ENCODE measurements at places on chromosomes 11 and 22.

- no peak for DNase-seq
These were observed 70.8 kb downstream of the RNF169 start for GRCh38 chr11:74819400-74819799.

DNA sequence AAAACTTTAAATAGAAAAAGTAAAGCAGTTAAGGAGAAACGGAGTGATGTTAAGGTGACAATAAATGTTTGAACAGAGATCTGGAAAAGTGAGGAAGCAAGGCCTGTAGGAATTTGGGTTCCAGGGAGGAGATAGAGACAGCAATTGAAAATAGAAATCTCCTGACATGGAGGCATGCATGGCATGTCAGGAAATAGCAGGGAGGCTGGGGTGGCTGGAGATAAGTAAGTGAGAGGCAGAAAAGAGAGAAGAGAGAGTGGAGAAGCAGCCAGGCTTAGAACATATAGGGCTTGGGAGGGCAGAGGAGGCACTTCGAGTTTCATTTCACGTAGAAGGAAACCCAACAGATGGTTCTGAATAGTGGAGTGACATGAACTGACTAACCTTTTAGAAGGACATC lies 185.5 kb downstream of the LRRC4C start:
- DNase-seq: no peak

DNA sequence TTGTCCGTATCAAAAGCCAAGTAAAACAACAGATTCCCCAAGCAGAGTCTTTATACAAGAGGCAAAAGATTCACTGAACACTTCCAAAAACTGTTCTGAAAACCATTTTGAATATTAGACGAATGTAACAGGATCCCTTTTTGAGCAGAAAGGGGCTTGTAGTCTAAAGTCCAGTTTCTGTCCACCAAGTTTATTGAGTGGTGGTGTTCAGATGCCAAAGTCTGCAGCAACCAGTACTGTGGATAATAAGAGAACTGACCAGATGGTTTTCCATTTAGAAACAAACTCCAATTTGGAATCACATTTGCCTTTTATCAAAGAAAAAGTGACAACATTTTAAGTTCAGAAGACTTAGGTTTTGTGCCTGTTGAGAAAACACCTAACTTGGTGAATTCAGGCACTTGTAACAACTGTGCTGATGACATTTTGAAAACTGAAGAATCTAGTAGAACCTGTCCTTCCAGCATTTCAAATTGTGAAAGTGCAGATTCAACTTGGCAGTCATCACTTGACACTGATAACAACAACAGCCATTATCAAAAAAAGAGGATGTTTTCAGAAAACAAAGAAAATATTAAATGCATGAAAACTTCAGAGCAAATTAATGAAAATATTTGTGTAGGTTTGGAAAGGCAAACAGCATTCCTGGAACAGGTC lies 217.1 kb downstream of the CSNK2A3 start:
- no peak for DNase-seq

- no peak for DNase-seq
These were observed 125.7 kb downstream of the DYNC2H1 start for GRCh38 chr11:103234974-103235373.

GRCh38 chr11:14907411-14908213 lies 15.6 kb upstream of the CYP2R1 start:
- DNase-seq: peak; percentile 80

DNA sequence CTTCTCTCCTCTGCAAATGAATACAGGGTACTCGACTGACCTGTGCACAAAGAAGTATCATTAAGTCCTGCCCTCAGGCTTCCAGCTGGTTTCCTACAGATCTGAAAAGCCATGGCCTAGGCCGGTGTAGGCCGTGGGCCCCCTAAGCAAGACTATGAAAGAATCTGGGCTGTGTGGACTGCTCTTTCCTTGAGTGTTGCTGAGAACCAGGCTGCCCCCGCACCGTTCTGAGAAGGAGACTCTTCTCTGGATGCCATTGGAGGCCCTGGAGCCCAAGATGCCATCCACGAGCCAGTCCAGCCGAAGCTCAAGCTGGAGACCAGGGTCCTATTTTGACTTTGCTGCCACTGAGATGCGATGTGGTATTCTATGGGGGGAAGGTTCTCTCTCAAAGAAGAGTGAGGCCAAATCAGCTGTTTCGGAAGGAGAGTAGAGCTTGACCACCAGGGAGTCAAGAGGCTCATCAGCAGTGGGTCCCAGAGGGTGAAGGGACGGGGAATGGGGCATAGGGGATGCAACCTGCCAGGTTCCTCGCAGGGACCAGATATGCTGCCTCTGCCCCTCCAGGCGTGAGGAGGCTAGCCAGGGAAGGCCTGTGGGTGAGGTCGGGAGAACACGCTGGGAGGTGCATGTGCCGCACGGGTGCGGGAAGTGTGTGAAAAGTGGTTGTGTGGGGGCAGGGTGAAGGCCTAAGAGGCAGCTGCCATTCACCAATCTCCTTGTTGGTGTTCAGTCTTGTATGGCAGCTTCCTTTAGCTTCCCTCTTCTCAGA lies 96.4 kb upstream of the B3GAT1 start:
- DNase-seq: no peak

DNA sequence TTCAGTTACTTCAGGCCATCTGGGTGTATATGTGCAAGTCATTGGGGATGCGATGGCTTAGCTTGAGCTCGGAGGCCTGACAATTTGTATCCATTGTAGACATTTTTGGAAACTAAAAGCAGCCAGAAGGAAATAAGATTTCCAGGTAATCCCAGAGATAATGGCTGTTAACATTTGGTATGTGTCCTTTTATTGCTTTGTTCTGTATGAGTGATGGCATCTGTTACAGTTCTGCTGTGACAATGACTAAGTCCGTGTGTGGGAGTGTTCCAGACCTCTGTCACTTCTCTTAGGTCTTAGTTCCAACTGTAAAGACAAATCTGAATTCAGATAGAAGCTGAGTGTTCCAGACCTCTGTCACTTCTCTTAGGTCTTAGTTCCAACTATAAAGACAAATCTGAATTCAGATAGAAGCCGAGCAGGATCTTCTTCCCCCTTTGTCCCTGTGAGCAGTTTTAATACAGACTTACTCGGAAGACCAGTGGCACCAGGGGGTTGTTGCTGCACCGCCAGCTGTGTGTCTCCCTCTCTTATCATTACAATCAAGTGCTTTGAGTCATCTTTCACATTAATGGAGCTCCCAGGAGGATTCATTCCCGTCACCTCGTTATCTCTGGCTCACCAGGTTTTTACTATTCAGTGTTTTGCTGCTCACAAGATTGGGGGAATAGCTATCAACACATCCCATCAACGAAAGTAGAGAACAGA lies 190.9 kb upstream of the SORL1-AS1 start:
- no peak for DNase-seq

GRCh38 chr11:61691380-61692156 lies 11.4 kb downstream of the DAGLA start:
- DNase-seq: no peak

DNA sequence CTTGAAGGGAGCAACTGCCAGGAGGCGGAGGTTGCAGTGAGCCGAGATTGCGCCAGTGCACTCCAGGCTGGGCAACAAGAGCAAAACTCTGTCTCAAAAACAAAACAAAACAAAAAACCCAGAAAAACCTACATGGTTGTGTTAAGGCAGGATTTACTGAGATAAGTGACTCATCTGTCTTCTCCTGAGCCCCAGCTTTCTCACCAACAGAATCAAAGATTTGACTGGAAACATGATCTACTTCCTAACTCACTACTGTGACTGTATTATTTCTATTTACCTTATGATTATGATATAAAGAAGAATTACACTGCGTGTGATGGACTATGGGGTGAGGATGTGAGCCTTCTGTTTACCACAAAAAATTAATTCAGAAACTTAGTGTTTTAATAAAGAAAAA lies 21.8 kb downstream of the FAM118B start:
- no peak for DNase-seq

DNA sequence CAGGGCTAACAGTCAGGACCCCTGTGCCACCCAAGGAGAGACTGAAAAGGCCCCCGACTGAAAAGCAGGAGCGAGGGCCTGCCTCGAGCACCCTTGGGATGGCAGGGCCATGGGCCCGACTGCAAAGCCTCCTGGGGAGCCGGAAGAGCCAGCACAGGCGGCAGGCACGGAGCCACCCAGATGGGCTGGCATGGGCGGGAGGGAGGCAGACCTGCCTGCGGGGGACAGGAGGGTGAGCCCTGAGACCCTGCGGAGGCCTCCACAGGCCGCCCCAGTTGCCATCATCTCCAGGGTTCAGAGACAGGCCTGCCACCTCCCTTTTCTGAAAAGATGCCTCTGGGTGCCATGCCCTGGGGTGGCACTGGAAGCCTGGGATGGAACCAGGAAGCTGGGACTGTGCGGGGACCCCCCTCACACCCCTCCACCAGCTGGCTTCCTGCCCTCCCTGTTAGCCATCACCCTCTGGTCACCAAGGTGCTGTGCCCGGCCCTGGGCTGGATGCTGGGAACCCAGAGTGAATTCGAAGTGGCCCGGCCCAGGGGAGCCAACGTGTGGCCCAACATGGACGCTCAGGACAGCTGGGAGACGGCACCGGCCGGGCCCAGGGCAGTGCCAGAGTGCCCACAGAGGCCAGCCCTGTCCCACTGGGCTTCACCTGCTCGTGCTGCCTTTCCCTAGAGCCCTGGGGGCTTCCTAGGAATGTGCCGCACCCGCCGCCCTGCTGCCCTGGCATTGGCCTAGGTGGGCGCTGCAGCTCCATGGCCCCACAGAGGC lies 13.8 kb downstream of the TSPAN32 start:
- peak; percentile 65 for DNase-seq

DNA sequence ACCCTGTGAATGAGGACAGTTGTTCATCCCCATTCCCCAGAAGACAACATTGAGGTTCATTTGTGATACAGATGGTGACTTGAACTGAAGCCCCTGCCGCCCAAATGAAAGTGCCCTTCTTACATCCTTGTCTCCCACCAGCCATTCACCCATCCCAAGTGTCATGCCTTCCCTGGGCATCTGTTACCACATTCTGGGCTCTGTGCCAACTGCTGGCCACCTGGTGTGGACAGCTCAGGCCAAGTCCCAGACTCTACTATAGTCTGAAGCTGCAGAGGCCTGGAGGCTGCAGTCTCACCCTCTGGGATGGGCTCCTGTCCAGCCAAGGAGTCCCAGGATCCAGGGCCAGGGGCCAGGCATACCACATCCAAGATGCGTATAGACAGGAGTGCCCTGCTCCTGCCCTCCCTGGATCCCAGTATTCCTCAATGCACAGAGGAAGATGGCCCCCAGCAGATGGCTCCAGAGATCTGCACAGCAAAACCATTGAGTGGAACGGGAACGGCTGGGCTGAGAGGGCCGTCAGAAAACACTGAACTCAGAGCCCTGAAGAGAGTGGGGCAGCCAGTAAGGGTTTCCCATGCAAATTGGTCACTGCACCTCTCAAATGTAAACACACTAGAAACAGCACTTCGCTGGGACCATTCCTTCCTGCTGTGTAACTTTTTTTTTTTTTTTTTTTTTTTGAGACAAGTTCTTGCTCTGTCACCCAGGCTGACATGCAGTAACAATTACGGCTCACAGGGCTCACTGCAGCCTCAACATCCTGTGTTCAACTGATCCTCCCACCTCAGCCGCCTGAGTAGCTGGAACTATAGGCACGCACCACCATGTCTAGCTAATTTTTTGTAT lies 22.8 kb downstream of the ARRB1 start:
- peak; percentile 75 for DNase-seq

DNA sequence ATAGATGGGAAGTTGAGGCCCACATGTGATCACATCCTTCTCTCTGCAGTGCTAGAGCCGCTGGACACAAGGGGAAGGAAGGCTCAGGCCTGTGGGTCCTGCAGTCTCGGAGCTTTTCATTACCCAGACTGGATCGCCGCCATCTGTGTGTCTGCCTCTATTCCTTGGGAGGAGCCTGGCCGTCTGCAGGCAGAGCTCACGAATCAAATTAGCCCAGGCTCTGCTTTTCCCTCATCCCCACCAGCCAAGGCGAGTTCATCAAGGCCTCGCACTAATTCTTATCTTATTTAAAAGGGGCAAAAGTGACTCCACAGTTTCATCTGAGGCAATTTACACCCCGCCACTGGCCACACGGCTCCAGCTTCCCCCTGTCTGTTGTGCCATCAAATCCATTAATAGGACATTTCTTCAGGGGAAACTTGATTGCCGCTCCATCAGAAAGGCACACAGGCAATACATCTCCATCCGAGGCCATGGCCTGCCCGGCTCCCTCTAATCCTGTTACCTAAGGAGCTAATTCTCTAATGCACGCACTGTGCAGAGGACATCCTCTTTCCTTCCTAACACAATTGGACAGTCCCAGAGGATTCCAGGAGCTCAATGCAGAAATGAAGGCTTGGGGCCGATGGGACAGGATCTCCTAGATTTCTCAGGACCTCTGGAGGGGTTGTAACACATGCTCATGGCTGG lies 3.3 kb upstream of the HTR3A start:
- no peak for DNase-seq

GRCh38 chr11:111933872-111934271 lies 3.3 kb upstream of the DIXDC1 start:
- DNase-seq: no peak

DNA sequence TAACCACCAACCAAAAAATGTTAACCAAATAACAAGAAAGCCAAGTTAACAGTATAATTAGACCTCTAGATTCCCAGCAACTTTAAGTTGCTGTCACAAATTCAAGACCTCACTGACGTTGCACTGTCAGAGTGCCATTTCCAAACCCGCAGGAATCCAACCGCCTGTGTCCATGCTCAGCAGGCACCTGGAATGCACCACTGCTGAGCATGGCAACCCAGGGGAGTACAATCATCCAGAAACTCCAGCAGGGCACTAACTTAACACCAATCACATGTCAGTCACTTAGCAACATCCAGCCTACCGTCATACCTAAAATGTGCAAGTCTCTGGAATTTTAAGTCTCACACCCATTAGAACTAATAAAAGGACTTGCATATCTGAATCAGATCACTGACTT lies 48.8 kb downstream of the SMCO4 start:
- DNase-seq: no peak

- no peak for DNase-seq
These were observed 115.3 kb upstream of the KIRREL3 start for GRCh38 chr11:127115844-127116243.

GRCh38 chr22:41458161-41458728 lies 10.2 kb downstream of the PHF5A start:
- no peak for DNase-seq

DNA sequence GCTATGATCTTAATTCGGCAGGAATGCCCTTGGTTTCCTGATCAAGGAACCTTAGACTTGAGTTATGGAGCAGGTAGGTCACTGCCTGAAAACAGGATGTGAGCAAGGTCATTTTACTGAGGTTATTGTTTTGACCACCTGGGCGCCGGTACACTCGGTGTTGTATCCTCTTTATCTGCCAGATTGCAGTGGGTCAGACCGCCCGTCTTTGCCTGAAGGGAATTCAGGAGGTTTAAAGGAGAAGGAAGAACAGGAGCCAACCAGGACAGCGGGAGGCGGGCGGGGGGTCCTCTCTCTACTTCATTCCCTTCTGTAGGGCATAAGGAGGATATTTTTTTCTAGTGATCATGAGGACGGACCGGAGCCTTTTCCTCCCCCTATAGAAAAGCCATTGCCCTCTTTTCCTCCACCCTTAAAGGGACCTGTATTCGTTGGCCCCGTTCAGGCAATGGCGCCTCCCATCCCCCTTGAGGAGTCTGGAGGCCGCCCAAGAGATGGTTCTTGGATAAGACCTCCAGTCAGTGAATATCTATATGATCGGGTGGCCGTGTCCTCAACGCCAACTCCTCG lies 649 bp downstream of the MS4A15 start:
- DNase-seq: no peak
